ENCODE measurements at places on chromosomes 6 and 20.
A peak's percentile ranks its signal among the peaks of the same experiment; 100 is the strongest.

GRCh38 chr6:39753725-39754045 is 28.5 kb upstream of the KIF6 start:
- no peak for DNase-seq

GRCh38 chr6:53922539-53922981 is 127.8 kb downstream of the LRRC1 start:
- no peak for DNase-seq

- peak; percentile 92 for DNase-seq
Observed at GRCh38 chr6:154962753-154963152, 32.4 kb upstream of the TIAM2 start.

- DNase-seq = peak; percentile 97
Observed at GRCh38 chr20:47792021-47792618, 6.8 kb upstream of the SULF2 start.

All from fibroblast of gingiva (primary cell).